CD4-positive, alpha-beta T cell treated with Interleukin-6 for 4 hours (primary cell): ENCODE measurements at places on chromosomes 16 and 17.
A peak's percentile ranks its signal among the peaks of the same experiment; 100 is the strongest.

DNA sequence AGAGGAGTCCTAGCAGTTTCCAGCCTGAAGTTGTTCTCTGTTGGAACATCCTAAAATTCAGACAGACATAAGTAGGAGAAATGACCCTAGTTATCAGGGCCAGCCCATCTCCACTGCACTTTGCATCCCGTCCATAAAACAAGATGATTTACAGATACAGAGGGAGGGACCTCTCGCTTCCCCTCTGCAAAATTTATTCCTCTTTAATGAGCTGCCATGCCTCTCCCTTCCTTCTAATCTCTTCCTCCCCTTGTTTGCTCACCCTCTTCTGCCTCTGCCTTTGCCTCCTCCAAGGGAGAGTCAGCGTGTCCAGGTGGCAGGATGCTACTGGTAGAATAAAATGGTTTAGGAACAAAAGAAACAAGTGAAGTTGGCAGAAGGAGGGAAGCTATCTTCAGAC is 351.3 kb downstream of the SOX9 start:
- DNase-seq: no peak

DNA sequence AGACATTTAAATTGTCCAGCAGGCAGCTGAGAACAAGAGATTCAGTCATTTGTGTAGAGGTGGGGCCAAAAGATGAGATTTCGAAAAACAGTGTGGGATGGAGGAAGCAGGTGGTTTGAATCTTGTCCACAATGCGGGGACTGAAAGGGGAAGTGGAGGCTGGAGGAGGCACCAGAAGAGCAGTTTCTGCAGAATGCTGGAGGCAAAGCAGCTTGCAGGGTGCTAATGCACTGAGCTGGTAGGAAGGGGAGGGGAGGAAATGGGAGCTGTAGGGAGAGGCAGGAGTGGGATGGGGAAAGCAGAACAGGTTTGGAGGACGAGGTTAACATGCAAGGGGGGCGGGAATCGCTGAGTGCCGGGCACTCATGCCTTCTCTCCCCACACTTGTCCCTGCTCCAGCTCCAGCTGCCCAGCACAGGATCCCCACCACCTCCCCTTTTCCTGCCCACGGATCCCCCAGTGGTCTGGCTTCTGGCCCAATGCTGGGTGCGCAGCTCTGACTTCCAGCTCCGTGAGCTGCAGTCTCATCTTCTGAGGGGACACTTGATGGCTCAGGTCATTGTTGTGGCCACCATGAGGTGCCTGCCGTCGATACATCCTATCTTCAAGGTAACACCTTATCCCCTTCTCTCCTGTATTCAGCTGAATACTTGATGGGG is 9.4 kb downstream of the C17orf100 start:
- no peak for DNase-seq

DNA sequence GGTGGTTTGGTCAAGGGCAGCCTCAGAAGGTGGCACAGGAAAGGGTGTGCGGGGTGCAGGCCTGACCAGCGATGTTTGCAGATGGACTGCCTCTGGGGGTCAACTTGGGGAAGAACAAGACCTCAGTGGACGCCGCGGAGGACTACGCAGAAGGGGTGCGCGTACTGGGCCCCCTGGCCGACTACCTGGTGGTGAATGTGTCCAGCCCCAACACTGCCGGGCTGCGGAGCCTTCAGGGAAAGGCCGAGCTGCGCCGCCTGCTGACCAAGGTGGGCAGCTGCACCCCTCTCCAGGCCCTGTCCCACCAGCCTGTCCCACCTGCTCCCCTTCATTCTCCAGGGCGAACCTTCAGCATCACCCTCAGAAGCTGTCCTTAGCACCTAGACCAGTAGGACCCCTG is 12.5 kb downstream of the DHODH start:
- no peak for DNase-seq

- DNase-seq: no peak
Measured at GRCh38 chr16:88303890-88304819, 78.6 kb upstream of the ZNF469 start.

GRCh38 chr17:59435238-59435637 is 103.8 kb downstream of the YPEL2 start:
- no peak for DNase-seq

- no peak for DNase-seq
Measured at GRCh38 chr16:73617738-73618137, 569.8 kb upstream of the ZFHX3 start.

GRCh38 chr17:72747501-72747900 is 345.0 kb downstream of the SLC39A11 start:
- DNase-seq: no peak

- no peak for DNase-seq
Measured at GRCh38 chr17:74156878-74157277, 46.6 kb upstream of the RPL38 start.

DNA sequence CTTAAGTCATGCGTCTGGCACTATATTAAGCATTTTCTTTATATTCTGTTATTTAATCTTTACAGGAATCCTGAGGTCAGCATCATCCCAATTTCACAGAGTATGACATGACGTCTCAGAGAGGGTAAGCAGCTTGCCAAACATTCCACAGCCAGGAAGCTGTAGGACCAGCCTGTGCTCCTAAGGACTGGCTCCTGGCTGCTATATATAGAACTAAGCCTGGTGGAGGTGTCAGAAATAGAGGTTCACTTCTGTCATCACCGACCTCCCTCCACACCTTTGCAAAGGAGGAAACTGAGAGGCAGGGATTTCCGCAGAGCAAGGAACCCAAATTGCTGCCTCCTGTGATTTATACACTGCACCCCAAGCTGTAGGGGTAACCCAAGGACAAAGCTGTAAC is 37.9 kb upstream of the NDRG4 start:
- DNase-seq: no peak

DNA sequence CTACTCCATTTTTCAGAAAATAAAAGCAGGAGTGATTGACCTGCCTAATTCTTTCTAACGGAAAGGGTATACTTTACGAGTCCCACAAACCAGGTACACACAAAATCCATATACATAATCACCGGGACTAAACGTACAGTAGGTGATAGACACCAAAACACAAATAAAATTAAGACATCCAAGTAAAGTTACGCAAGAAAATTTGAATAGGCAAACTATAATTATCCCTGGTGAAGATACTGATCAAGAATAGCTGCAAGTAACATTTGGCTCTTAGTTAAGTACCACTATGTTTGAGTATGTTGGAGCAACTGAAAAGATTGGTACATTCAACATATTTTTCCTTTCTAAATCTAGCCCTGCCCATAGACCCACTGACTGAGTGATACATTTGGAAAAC is 1.7 kb downstream of the HELZ start:
- no peak for DNase-seq

- no peak for DNase-seq
Measured at GRCh38 chr17:58072862-58073261, 10.4 kb upstream of the DYNLL2 start.

GRCh38 chr17:62966426-62967204 is 580 bp downstream of the TANC2 start:
- DNase-seq: no peak

DNA sequence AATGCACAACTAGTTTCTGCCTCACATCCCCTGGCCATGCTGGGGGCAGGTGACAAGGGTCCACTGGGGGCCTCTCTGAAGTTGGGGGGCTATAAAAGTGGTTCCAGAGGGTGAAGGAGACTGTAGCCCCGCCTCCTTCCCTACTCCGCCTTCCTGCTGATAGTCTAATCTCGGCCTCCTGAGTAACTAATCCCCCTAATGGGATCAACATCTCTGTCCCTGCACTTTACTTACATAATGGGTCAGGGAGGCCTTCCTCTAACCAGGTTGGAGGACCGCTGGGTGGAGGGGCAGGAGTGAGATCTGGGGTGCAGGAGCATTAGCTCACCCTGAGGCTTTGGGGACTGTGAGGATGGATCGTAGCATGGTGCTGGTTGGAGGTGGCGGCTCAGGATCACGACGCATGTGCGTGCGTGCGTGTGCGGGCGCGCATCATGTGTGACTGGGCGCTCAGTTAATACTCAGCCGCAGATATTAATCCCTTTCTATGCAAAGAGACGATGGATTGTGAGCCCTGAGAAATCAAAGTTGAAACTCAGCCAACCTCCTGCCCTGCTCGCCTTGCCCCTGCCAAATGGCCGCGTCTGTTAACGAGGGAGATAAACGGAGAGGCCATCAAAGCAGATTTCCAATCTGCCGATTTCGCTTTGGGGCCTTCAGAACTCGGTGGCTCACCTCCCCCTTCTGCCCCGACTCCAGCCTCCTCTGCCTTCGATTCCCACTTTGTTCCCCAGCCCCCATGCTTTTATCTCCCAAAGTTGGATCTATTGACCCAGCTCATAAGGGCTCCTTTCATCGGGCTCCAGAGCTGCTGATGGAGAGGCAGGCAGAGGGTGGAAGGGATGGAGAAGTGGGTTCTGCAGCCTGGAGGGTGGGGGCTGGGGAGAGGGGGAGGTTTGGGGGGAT is 107.3 kb downstream of the SDK2 start:
- DNase-seq: no peak

DNA sequence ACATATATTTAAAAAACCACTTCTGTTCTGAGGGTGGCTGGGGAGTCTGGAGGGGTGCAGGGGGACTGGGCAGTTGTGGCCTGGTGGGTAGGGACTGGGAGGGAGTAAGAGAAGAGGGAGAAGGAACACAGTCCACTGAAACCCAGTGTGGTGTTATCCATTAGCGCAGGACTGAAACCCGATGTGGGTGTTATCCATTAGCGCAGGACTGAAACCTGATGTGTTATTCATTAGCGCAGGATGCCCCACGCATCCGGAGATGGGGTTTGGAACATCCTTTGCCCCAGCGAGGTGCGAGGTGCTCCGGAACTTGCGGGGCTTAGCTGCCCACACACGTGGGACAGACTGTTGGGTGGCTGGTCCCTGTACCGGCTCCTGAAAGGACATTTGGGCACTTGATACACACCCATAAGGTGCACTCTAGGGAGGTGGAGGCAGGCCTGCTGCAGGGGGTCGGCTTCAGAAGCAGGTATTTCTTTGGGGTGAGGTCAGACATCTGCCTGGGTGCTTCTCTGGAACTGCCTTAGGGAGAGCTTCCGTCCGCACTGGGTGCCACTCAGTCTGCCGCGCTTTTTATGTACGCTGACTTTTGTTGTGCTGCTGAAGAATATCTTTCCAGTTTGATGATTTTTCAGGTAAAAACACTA is 20.3 kb upstream of the FASN start:
- DNase-seq: no peak

- no peak for DNase-seq
Measured at GRCh38 chr16:48395375-48395774, 10.2 kb upstream of the SIAH1 start.

DNA sequence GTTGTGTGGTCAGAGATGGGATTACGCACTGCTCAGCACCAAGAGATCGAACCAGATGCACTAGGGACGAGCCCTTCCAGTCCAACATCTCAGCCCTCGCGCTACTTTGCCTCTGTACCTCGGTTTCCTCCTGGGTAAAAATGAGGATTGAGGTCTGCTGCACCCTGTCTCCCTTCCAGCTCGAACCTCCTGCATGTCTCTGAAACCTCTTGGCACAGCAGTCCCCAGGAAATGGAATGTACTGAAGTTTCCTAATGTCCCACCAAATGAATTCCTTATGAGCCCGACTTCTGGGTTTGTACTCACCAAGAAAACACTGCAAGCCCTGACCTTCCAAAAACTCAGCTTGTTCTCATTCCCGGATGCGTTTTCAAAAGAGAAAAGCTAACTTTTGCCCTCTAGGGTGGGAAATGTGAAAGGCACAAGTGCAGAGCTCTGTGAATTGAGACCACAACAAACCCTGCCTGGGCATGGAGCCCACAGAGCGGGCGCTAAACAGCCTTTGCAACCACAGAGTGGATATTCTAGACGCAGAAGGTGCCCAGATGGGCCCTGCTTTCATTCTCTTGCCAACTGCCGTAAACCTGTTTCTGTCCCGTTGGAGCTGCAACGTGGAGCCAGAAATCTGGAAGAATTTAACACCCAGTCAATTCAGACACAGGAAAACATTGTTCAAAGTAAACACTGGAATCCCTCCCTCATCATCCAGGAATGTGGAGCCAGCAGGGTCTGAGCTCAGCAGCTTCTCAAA is 10.3 kb downstream of the CDRT4 start:
- no peak for DNase-seq

- DNase-seq: no peak
Measured at GRCh38 chr16:15834502-15834901, 22.3 kb downstream of the MYH11 start.

DNA sequence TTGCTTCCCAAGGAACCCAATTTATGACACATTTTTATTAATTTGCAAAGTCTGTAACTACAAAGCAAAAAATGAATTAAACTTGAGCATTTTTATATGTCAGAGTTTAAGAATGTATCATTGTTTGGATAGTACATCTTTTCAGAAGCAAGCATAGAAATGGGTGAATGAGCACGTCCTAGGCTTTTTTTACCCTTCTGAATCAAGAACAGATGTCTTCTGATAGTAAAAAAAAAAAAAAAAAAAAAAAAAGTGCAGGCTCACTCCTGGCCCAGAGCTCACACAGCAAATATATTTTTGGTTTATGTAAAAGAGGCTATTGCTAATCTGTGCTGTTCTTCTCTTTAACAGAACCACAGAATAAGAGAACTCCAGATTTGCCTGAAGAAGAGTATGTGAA is 6.3 kb downstream of the TERF2IP start:
- no peak for DNase-seq

GRCh38 chr17:16036261-16036660 is 36.6 kb downstream of the TTC19 start:
- DNase-seq: no peak

DNA sequence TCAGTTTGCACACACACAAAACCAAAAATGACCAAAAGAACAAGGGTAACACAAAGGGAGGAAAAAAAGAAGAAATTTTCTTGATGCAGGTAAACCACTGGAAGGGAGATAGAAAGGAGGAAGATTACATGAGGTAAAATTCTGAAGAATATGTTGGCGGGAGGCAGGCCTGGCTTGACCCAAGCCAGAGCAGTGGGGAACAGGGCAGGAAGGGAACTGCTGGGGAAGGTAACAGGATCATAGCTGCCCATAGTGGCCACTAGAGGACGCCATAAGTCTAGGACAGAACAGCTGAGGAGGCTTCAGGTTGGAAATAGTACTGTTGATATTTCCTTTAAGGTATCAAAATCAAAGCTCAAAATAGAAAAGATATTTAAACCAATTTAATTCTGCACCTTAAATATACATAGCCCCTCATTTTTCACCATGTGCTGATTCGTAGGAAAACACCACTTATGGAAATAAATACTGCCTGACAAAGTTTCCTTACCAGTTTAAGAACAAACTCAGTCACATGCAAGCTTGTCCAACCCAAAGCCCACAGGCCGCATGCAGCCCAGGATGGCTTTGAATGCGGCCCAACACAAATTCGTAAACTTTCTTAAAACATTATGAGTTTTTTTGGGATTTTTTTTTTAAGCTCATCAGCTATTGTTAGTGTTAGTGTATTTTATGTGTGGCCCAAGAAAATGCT is 15.5 kb downstream of the VPS35 start:
- peak; percentile 46 for DNase-seq

- DNase-seq: no peak
Measured at GRCh38 chr16:88342491-88342890, 40.3 kb upstream of the ZNF469 start.

DNA sequence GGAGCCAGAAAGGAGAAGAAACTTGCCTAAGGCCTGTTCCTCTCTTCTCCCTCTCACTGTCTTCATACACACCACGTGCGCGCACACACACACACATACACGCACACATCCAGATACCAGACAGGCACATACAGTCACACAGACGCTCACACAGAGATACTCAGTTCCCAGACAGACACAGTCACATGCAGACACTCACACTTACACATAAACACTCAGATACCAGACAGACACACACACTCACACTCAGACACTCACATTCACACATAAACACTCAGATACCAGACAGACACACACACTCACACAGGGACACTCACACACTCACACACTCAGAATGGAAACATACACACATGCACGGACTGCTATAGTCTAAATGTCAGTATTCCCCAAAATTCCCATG is 24.1 kb upstream of the MMP2 start:
- no peak for DNase-seq
